NCI-H748 treated with DMSO at 0.1 percent for 48 hours (cell line): ENCODE measurements at places on chromosomes 16 and 17.

DNA sequence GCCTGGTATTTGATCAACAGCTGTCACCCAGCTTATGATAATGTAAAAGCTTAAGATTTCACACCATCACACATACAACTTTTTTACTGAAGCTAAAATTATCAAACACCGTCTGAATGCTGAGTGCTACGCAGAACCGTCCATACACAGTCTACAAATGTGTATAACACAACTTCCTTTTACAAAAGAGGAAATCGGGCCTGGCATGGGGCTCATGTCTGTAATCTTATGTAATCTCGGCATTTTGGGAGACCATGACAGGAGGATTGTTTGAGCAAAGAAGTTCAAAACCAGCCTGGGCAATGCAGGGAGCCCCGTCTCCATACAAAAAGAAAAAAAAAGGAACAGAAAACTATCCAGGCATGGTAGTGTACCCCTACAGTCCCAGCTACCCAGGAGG, 19.6 kb upstream of the QRICH2 start:
- no peak for DNase-seq

GRCh38 chr17:82985973-82986372, 93.4 kb upstream of the METRNL start:
- no peak for DNase-seq

GRCh38 chr16:62853887-62854286, 817.6 kb upstream of the CDH8 start:
- DNase-seq, result no peak

DNA sequence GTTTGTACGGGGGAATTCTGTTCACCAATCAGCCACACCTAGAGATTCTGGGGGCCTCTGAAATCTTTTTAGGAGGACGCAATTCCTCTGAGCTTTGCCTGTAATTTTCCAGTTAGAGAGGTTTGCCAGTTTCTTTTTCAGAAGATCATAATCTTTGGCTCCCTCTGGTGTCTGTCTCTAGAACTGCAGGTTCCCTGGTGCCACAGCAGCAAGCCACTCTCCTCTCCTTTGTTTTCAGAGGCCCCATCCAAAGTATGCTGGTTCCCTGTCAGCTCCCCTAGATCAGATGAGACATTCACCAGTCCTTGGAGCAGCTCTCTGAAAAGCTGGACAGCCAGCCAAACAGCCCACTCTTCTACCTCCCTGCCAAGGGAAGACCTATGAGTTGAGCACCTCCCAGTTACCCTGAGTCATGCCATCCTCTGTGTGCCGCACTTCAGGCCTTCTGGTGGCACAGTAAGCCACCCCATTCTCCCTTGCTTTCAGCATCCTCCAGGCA, 36.1 kb downstream of the RNF112 start:
- DNase-seq, result peak; percentile 69

DNA sequence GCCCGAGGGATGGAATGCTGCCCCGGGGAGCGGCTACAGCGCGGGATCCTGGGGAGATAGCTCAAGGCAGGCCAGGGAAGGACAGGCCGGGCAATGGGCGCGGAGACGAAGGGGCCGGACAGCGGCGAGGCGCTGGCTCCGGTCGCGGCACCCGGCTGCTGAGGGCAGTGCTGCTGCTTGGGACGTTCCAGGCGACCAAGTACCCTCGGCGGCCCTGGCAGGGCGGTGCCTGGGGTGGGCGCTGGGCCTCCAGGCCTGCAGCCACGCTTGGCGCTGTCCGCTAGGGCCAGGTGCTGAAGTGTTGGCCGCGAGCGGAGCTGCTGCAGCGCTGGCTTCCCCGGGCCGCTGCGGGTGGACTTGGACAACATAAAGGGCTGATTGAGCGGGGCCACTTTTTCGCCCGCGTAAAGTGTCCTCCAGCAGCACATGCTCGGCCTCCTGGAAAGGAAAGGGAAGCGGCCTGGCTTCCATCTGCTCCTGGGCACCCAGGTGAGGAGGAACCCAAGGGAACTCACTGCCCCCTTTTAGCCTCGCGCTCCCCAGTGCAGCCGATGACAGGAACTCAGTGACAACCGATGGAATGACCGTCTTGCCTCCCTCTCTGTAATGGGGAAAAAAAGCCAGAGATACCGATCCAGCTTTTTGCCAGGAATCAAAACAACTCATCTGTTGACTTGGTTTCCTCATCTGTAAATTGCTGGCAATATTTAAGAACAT, 23.7 kb downstream of the CLEC3A start:
- no peak for DNase-seq

- no peak for DNase-seq
These were observed 20.6 kb downstream of the TPPP3 start for GRCh38 chr16:67372664-67373063.

DNA sequence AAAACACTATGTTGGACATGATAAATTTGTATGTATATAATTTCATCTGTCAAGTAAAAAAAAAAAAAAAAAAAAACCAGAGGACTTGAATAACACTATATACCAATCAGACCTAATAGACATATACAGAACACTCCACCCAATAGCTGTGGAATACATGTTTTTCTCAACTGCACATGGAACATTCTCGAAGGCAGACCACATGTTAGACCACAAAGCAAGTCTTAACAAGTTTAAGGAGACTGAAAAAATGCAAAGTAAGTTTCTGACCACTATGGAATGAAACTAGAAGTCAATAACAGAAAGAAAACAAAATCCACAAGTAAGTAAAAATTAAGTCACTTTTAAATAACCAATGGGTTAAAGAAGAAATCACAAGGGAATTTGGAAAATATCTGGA, 8.4 kb upstream of the CNTNAP4 start:
- DNase-seq, result no peak

DNA sequence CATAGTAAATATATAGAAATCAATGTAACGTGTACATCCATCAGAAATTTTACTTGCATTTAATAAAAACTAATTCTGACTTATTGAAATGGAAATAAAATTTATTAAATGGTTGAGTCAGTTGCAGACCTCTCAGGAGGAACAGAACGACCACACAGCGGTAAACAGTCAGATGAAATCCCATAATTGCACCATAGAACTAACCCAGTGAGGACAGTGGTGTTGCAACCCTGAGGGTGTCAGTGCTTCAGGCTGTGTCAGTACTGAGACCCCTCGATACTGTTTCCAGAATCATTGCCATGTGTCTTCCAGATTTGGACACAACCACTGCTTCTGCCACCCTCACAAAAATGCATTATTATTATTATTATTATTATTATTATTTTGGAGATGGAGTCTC, 29.0 kb upstream of the SSTR2 start:
- DNase-seq, result no peak

- DNase-seq, result peak; percentile 77
These were observed at the start of gene GPS2 for GRCh38 chr17:7314719-7315569. TSS of gene GPS2 (minus strand) at chr17:7315360. CDS start at chr17:7315052, 308 bp downstream.

- DNase-seq, result no peak
These were observed 9.9 kb downstream of the SLC35G3 start for GRCh38 chr17:35184274-35184673.

GRCh38 chr17:29007860-29008455, 2.1 kb upstream of the SEZ6 start:
- no peak for DNase-seq

DNA sequence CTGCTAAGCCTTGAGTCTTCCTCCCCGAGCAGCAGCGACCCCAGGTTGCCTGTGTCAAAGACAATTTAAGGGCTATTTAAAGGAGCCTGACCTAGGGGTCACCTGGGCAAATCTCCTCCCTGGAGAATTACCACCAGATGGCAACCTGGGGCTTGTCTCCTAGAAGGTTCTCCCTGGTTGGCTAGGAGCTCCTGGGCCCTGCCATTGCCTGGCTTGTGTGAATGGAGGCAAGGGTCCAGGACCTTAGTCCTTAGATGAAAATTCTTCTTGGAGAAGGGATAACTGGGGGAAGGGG, 51.3 kb upstream of the TAC4 start:
- DNase-seq, result no peak

GRCh38 chr17:78426293-78426879, 47.9 kb downstream of the PGS1 start:
- no peak for DNase-seq

DNA sequence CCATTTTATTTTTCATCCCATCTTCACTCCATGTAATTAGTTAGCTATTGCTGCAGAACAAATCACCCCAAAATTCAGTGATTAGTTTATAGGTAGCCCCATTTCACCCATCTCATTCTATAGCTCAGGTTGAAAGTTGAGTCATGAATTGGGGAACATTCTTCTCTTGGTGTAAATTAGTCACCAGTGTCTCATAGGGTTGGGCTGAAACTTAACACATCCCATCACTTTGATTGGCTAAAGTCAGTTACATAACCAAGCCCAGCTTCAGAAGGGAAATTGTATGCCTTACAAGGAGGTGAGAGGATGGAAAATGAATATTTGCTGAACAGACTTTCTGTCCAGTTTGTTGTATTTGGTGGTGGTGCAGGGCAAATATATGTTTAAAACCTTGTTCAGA, 477.5 kb downstream of the WWOX start:
- no peak for DNase-seq

DNA sequence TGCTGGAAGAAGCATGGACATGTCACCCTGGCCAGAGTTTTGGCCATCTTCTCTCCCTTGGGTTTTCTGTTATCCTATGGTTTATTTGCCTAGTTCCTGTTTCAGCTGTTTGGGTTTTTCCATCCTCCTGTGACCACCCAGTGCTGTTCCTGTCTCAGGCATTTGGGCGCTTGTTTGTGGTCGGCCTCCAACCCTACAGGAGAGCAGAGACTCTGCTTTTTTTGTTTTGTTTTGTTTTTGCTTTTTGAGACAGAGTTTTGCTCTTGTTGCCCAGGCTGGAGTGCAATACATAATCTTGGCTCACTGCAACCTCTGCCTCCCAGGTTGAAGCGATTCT, 3.3 kb upstream of the ZC3H7A start:
- no peak for DNase-seq

- DNase-seq, result no peak
These were observed 10.2 kb upstream of the FAM83G start for GRCh38 chr17:19014628-19015215.

DNA sequence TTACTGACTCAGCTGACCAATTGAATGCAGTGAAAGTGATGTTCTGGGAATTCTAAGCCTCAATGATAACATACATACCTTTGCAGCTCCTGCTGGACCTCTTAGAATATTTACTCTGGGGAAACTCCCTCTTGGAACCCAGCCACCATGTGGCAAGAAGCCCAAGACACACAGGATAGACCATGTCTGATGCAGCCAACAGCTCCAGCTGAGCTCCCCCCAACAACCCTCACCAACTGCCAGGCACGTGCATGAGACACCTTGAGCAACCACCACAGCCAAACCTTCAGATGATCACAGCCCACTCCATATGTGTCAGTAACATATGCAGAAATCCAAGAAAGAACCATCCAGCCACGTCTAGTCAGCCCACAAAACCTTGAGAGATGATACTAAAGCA, 53.0 kb downstream of the XYLT1 start:
- DNase-seq, result no peak

GRCh38 chr17:36778448-36778847, 158.8 kb upstream of the LHX1 start:
- DNase-seq, result no peak

DNA sequence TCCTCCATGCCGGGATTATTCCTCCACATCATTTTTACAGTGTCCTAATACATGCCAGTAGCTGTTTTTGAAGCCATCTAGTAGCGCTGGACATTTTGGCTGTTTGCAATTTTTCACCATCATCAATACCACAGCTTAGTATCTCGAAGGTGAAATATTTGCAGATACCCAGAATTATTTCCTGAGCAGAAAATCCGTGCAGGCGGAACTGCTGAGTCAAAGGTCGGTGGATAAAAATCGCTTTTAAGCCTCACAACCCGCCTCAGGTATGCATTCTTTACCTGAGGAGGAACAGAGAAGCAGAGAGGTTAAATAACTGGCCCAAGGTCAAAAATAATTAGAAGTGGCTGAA, 584 bp upstream of the TNRC6A start:
- no peak for DNase-seq

DNA sequence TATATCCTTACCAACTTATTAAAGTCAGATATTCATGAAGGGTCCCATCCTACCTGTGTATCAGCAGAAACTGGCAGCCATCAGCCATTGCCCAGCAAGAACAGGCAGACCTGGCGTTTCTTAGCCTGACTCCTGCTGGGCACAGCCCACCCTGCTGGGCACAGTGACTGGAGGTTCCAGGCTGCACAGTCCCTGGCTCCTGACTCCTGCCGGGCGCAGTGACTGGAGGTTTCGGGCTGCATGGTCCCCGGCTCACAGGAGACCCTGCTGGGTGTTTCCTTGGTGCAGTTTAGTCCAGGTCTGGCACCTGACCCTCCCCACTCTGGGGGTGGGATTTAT, 6.7 kb downstream of the TIMM22 start:
- DNase-seq, result no peak

GRCh38 chr17:72022328-72023275, 98.2 kb upstream of the SOX9 start:
- no peak for DNase-seq

- peak; percentile 35 for DNase-seq
These were observed 1.0 kb downstream of the ZNRF1 start for GRCh38 chr16:74999609-75000480.

DNA sequence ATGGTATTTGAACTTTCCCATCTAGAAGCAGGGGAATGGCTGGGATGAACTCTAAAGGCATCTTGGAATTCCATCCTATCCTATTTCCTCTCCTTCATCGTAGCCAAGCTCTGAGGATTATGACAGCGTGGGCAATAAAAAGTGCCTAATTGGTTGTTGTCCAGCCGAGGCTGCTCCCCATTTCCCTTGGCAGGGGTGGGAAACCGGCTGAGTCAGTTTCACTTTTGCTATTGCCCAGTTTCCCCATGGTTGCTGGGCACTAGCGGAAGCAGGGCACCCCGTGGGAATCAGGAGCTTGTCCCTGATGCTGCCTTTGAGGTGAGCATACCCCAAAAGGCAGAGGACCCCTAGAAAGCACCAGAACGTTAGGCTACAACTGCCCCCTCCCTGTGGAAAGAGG, 13.8 kb upstream of the SP2 start:
- DNase-seq, result no peak

- DNase-seq, result no peak
These were observed 18.3 kb downstream of the COQ7 start for GRCh38 chr16:19085679-19086200.

- no peak for DNase-seq
These were observed 234.4 kb downstream of the WWOX start for GRCh38 chr16:78333808-78334207.

DNA sequence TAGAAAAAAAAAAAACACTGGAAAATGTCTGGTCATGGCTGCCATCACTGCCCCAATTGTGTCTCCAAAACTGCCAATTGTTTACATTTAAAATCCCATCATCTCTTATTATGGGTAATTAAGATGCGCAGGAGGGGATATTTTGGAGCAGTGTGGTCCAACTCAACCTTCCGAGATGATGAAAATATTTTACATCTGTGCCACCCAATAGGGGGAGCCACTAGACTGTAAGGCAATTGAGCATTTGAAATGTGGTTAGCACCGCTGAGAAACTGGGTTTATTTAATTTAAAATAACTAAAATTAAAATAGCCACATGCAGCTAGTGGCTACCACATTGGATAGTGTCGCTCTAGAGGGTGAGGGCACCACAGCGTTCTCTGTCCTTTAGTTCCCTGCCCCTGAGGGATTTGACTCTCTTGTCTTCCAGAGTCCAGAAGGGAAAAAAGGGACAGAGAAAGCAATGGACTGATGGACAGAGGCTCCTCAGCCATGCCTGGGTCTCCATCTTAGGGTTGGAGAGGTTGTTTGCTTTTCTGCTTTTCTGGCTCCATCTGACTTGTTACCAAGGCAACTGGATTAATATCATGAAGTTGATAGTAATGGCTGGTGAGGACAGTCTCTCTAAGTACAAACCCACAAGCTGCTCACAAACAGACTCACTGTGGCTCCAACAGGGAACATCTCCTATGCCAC, 3.5 kb downstream of the MPO start:
- no peak for DNase-seq

- DNase-seq, result no peak
These were observed at the start of gene MVP for GRCh38 chr16:29820271-29820701. TSS of gene MVP (plus strand) at chr16:29820462. CDS start at chr16:29830550, 10,088 bp downstream.
